ENCODE measurements at places on chromosomes 12 and 14.

- no peaks in the 10 kb centered on the region for H3K36me3 ChIP-seq
- no peak for DNase-seq
- no peaks in the 10 kb centered on the region for H3K27me3 ChIP-seq
- no peak overlapping the region for H3K4me3 ChIP-seq
- no peaks in the 10 kb centered on the region for H3K4me1 ChIP-seq
Observed at GRCh38 chr12:106342397-106343213, 14.9 kb upstream of the POLR3B start.

DNA sequence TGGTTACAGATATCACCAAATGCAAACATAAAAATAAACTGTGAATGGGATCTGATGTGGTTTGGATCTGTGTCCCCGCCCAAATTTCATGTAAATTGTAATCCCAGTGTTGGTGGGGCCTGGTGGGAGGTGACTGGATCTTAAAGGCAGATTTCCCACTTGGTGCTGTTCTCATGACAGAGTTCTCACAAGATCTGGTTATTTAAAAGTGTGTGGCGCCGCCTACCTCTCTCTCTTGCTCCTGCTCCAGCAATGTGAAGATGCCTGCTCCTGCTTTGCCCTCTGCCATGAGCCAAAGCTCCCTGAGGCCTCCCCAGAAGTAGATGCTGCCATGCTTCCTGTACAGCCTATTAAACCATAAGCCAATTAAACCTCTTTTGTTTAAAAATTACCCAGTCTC is 47.8 kb downstream of the SLC25A21 start:
- no peaks in the 10 kb centered on the region for H3K4me1 ChIP-seq
- H3K27me3 ChIP-seq, result no peaks in the 10 kb centered on the region
- no peaks in the 10 kb centered on the region for H3K36me3 ChIP-seq

- H3K27ac ChIP-seq, result no peak overlapping the region
- H3K36me3 ChIP-seq, result no peaks in the 10 kb centered on the region
- no peaks in the 10 kb centered on the region for H3K4me1 ChIP-seq
- no peaks in the 10 kb centered on the region for H3K27me3 ChIP-seq
- H3K4me3 ChIP-seq, result no peak overlapping the region
Observed at GRCh38 chr12:101021911-101022388, 188.1 kb downstream of the SLC5A8 start.

DNA sequence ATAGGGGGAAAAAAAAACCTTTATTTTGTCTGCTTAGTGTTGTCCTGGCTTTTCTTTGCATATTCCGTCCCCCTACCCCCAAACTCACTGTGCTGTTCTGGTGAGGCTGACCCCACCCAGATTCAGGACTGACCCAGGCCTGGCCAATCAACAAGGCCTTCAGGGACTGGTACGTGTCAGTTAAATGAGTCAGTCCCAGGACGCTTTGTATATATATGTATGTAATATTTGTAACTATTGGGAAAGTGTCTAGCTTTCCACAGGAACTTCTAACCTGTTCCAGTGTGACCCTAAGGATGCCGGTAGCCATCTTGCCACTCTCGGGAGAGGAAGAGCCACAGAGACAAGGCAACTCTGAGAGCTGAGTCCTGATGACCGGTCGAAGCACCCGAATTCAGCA is 107.4 kb downstream of the VCPKMT start:
- H3K4me3 ChIP-seq, result no peak overlapping the region
- no peaks in the 10 kb centered on the region for H3K27me3 ChIP-seq

DNA sequence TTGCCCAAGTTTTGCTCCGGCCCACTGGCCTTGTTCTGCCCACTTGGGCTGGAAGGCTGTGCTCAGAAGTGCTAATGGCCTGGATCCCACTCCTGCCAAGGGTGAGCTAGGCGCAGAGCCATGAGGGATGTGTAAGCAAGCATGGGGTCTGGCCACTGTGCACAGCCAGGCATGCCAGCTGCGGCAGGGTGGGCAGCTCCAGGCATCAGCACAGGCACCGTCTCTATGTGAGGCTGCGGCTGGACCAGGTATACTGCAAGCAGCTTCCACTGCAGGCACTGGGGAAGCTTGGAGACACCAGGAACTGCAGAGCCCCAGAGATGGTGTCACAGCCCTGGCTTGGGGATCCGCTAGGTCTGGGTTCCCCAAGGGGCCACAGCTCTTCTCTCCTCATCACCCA is 264.9 kb downstream of the LRIG3 start:
- no peaks in the 10 kb centered on the region for H3K4me1 ChIP-seq
- H3K27ac ChIP-seq, result no peak overlapping the region
- no peaks in the 10 kb centered on the region for H3K27me3 ChIP-seq

- H3K27me3 ChIP-seq, result no peaks in the 10 kb centered on the region
- H3K27ac ChIP-seq, result no peak overlapping the region
- H3K4me3 ChIP-seq, result no peak overlapping the region
Observed at GRCh38 chr12:88615490-88615889, 35.2 kb upstream of the KITLG start.

- H3K4me1 ChIP-seq, result no peaks in the 10 kb centered on the region
- no peak for DNase-seq
- no peaks in the 10 kb centered on the region for H3K27me3 ChIP-seq
- H3K36me3 ChIP-seq, result no peaks in the 10 kb centered on the region
Observed at GRCh38 chr12:89574736-89575208, 48.9 kb upstream of the POC1B start.

GRCh38 chr12:76029982-76030340 is 1.6 kb downstream of the PHLDA1 start:
- peaks cover 29% of the 10 kb centered on the region for H3K36me3 ChIP-seq
- peak; percentile 36 for DNase-seq
- peaks cover 47% of the 10 kb centered on the region for H3K4me1 ChIP-seq
- H3K4me3 ChIP-seq, result peak overlapping the region; percentile 90
- H3K27me3 ChIP-seq, result peaks cover 11% of the 10 kb centered on the region

GRCh38 chr14:46487582-46488350 is 163.8 kb downstream of the RPL10L start:
- H3K27me3 ChIP-seq, result no peaks in the 10 kb centered on the region
- no peak overlapping the region for H3K27ac ChIP-seq
- no peak for DNase-seq

GRCh38 chr14:38718519-38718918 is 384.5 kb downstream of the SEC23A start:
- H3K27ac ChIP-seq, result no peak overlapping the region
- no peak for DNase-seq
- H3K36me3 ChIP-seq, result no peaks in the 10 kb centered on the region
- H3K4me3 ChIP-seq, result no peak overlapping the region
- no peaks in the 10 kb centered on the region for H3K4me1 ChIP-seq
- H3K27me3 ChIP-seq, result peaks cover 2% of the 10 kb centered on the region

GRCh38 chr12:130053651-130054069 is 108.6 kb upstream of the FZD10 start:
- H3K36me3 ChIP-seq, result peaks cover 6% of the 10 kb centered on the region
- peaks cover 4% of the 10 kb centered on the region for H3K4me1 ChIP-seq
- no peak overlapping the region for H3K4me3 ChIP-seq
- no peak overlapping the region for H3K27ac ChIP-seq

- H3K27ac ChIP-seq, result no peak overlapping the region
- no peaks in the 10 kb centered on the region for H3K27me3 ChIP-seq
- H3K4me3 ChIP-seq, result no peak overlapping the region
- peaks cover 53% of the 10 kb centered on the region for H3K36me3 ChIP-seq
Observed at GRCh38 chr12:121652767-121653497, 16.5 kb downstream of the MORN3 start.

DNA sequence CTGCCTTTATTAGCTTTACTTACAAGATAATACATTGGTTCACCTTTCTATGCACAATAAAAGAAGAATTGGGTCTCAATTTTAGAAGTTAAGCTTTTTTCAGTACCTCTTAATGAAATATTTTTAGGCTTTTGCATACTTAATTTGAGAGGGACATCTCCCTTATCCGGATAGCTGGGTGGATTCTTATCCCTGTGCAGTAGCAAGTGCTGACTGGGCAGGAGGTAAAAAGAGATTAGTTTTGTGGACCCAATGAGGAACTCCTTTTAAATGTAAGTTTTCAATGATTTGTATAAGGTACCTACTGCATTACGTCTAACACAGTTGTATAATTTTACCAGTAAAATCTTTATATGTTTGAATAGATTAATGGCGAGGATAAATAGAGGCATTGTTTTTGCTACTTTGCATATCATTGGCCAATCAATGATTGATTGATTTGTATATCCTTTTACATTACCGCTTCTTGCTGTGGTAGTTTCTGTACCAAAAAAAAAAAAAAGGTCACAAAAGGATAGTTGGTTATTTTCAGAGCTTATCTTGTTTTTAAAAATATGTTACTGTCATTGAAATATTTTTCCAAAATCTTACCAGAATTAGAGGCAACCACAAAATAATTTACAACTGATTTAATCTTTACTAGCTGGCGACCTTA is 2.2 kb downstream of the CPSF6 start:
- no peaks in the 10 kb centered on the region for H3K27me3 ChIP-seq
- peak overlapping the region; percentile 49 for H3K27ac ChIP-seq
- H3K4me3 ChIP-seq, result peak overlapping the region; percentile 93
- H3K36me3 ChIP-seq, result peaks cover 31% of the 10 kb centered on the region
